ENCODE measurements at places on chromosomes 6 and 20. TPM values are rescaled to one million over a fixed set of nuclear protein-coding genes. Genes with fewer than 3 reads are reported as not detected.
A peak's percentile ranks its signal among the peaks of the same experiment; 100 is the strongest.

GRCh38 chr20:2244523-2244922 lies 51.3 kb upstream of the TGM3 start:
- H3K27ac ChIP-seq = no peak overlapping the region
- no peaks in the 10 kb centered on the region for H3K36me3 ChIP-seq
- H3K27me3 ChIP-seq = no peaks in the 10 kb centered on the region
- no peak for DNase-seq
- H3K4me3 ChIP-seq = no peak overlapping the region
- no peaks in the 10 kb centered on the region for H3K4me1 ChIP-seq

DNA sequence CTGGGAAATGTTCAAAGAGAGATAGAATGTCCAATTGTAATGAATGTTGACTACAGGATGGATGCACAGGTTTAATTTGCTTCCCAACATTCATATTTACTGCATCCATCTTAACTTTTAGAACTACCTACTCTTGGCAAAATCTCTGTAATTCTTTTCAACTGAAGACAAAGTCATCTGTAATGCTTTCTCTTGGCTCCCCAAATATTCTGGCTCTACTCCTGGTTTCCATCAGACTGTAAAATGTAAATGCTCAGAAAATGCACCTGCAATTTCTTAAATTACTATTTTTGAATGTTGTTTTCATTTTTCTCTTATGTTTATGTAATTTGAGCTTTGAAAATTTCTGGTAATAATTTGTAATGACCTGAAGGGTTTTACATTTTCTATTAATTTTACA lies 480.8 kb upstream of the IMPG1 start:
- no peaks in the 10 kb centered on the region for H3K4me1 ChIP-seq
- H3K27me3 ChIP-seq = no peaks in the 10 kb centered on the region
- H3K27ac ChIP-seq = no peak overlapping the region

- DNase-seq = no peak
- no peak overlapping the region for H3K27ac ChIP-seq
- H3K36me3 ChIP-seq = no peaks in the 10 kb centered on the region
- no peaks in the 10 kb centered on the region for H3K27me3 ChIP-seq
- no peaks in the 10 kb centered on the region for H3K4me1 ChIP-seq
- H3K4me3 ChIP-seq = no peak overlapping the region
Observed at GRCh38 chr6:6218759-6219085, 101.7 kb downstream of the F13A1 start.

DNA sequence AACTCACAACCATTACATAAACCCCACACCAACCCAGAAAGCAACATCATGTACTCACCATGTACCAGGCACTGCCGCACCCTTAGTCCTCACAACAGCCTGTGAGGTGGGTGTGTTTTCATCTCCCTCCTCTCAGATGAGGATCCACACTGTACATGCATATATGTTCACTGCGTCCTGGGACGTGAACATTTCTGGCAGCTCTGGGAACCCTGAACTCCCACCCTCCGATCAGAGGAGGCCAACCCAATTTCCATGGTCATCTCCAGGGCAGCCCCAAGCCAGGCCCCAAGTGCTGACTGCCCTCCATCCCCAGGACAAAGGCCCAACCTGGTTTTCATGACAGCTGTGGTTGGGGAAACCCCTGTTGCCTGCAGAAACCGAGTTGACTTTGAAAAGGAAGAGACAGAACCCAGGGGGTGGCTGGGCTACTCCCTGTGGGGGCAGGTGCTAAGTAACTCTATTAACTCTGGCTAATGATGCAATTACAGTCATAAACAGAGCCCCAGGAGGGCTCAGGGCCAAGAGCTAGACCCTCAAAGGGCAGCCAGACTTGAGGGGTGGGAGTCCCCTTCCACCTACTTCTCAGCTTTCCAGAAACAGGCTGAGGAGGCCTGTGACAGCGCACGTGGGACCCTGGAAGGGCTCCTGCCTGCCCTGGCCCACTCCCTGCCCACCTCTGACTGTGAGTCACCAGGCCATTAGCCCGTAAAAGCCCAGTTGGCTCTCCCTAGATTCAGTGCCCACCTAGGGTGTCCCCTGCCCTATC lies 2.6 kb downstream of the TFEB start:
- peaks cover 64% of the 10 kb centered on the region for H3K4me1 ChIP-seq
- H3K27me3 ChIP-seq = no peaks in the 10 kb centered on the region
- DNase-seq = no peak
- H3K4me3 ChIP-seq = peak overlapping the region; percentile 90
- H3K36me3 ChIP-seq = peaks cover 8% of the 10 kb centered on the region
- peak overlapping the region; percentile 98 for H3K27ac ChIP-seq

GRCh38 chr6:162467679-162468078 lies 259.9 kb downstream of the PRKN start:
- H3K4me3 ChIP-seq = no peak overlapping the region
- no peaks in the 10 kb centered on the region for H3K4me1 ChIP-seq
- H3K27me3 ChIP-seq = no peaks in the 10 kb centered on the region
- no peaks in the 10 kb centered on the region for H3K36me3 ChIP-seq

GRCh38 chr20:10679269-10679668 lies 5.5 kb upstream of the JAG1 start:
- H3K4me1 ChIP-seq = peaks cover 9% of the 10 kb centered on the region
- H3K27ac ChIP-seq = no peak overlapping the region
- DNase-seq = no peak
- H3K36me3 ChIP-seq = no peaks in the 10 kb centered on the region
- no peak overlapping the region for H3K4me3 ChIP-seq

DNA sequence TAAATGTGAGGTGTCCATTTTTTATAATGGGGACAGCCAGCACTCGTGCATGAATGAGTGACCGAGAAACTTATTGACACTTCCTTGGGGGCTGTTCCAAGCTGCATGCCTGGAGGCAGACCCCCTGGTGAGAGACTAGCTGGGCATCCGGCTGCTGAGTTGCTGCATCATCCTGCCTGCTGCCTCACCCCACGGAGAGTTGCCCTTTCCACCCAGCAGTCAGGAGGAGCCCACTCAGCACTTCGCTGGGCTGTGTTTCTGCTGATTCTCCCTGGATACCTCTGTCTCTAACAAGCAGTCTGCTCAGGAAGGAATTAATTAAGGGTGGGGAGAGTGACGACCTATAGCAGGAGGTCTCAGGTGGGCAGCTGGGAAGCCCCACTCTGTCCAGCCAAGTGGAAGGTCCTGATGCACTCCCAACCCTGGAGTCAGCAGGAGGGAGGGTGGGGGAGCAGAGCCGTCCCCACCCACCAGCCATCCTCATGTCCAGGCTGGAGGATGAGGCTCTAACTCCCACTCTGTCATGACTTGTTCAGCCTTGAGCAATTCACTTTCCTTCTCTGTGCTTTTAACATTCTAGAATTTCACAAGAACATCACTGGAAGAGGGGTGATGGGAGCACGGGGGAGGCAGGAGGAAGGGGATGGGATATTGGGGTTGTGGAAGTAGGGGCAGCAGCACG lies 177.3 kb downstream of the LRFN2 start:
- no peaks in the 10 kb centered on the region for H3K36me3 ChIP-seq
- no peak overlapping the region for H3K4me3 ChIP-seq

- H3K4me1 ChIP-seq = peaks cover 3% of the 10 kb centered on the region
- no peak overlapping the region for H3K27ac ChIP-seq
- no peak overlapping the region for H3K4me3 ChIP-seq
- H3K27me3 ChIP-seq = no peaks in the 10 kb centered on the region
- peaks cover 93% of the 10 kb centered on the region for H3K36me3 ChIP-seq
Observed at GRCh38 chr20:35129647-35130069, 17.5 kb downstream of the EDEM2 start.

DLK2 gene
- not detected for total RNA-seq

AHCY gene
- 52.7 TPM for total RNA-seq

SEL1L2 gene
- total RNA-seq = not detected

NMBR gene
- total RNA-seq = not detected

PI16 gene
- 64.3 TPM for total RNA-seq

THEMIS gene
- total RNA-seq = 0.99 TPM

Measured in esophagus muscularis mucosa (tissue), 4 donors.